ENCODE measurements at places on chromosomes 7 and 10. TPM values are rescaled to one million over a fixed set of nuclear protein-coding genes. Genes with fewer than 3 reads are reported as not detected.

GRCh38 chr7:133623721-133624120 lies 370.8 kb downstream of the EXOC4 start:
- no peaks in the 10 kb centered on the region for H3K4me1 ChIP-seq
- H3K36me3 ChIP-seq, result no peaks in the 10 kb centered on the region
- no peak overlapping the region for H3K27ac ChIP-seq
- no peak overlapping the region for H3K4me3 ChIP-seq

Gene OPN4
- polyA plus RNA-seq, result not detected

- no peaks in the 10 kb centered on the region for H3K36me3 ChIP-seq
- H3K4me1 ChIP-seq, result peaks cover 7% of the 10 kb centered on the region
- no peak overlapping the region for H3K27ac ChIP-seq
Observed at GRCh38 chr7:16918288-16918895, 36.6 kb upstream of the AGR3 start.

Gene ST8SIA6
- polyA plus RNA-seq, result 0.04 TPM

DNA sequence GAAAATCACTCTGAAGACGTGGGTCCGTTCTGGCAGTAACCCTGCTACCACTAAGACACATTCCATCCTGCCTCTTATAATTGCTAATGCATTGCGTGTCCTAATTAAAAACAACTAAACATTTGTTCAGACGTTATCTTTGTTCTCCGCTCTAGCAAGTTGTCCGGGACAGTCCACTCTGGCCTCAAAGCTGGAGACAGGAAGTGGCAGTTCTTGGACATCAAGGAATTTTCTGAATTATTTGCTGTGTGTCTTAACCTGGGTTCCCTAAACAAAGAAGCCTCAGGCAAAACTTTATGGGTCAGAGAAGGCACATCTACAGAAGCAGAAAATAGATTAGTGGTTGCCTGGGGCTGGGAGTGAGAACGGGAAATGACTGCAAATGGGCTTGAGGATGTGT lies 199.1 kb downstream of the CALN1 start:
- H3K27me3 ChIP-seq, result no peaks in the 10 kb centered on the region
- H3K4me1 ChIP-seq, result no peaks in the 10 kb centered on the region
- H3K36me3 ChIP-seq, result no peaks in the 10 kb centered on the region
- no peak for DNase-seq

DNA sequence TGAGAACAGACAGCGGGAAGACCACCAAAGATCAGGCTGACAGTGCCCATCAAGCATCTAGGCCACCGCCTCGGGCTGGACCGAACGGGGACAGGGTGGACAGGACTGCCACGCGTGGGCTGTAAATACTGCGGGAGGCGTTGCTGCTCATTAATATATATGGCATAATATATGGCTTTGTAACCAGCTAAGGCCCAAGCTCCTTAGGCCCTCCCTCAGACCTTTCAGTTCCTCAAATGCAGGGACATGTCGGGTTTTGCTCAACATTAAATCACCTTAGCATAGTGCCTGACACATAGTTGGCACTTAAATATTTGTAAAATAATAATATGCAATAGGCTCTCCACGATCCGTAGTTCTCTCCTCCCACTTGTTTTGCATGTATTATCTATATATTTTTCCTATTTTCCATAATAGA lies 402 bp upstream of the TMEM168 start:
- H3K4me1 ChIP-seq, result peaks cover 16% of the 10 kb centered on the region
- H3K27ac ChIP-seq, result peak overlapping the region; percentile 93
- H3K27me3 ChIP-seq, result no peaks in the 10 kb centered on the region
- no peaks in the 10 kb centered on the region for H3K36me3 ChIP-seq

Gene CC2D2B
- 0.70 TPM for polyA plus RNA-seq

DNA sequence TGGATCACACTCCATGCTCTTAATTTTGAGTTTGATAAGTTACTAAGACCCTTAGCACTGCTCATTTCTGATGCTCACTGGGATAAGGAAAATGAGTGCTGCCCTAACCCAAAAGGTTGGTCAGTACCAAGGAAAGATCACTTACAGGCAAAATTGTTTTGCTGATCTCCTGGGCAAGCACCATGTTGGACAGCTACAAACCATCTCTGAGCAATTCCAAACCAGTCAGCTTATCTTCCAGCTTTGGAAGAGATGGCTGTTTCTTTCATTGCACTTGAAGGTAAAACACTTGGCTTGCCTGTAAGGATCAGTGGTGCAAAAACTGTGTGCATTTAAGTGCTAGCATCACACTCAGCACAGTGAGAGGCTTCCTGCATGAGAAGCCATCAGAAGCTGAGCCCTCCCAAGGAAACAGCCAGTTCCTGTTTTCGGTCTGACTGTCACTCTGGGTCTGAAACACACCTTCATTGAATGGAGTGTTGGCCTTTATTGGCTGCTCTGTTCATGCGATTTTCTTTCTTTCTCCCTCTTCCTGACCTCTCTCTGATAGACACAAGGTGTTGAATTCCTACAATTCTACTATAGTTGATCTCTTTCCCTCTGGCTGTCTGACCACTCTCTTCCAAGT lies 126.4 kb upstream of the GHITM start:
- no peaks in the 10 kb centered on the region for H3K27me3 ChIP-seq
- no peak overlapping the region for H3K4me3 ChIP-seq
- H3K36me3 ChIP-seq, result no peaks in the 10 kb centered on the region

DNA sequence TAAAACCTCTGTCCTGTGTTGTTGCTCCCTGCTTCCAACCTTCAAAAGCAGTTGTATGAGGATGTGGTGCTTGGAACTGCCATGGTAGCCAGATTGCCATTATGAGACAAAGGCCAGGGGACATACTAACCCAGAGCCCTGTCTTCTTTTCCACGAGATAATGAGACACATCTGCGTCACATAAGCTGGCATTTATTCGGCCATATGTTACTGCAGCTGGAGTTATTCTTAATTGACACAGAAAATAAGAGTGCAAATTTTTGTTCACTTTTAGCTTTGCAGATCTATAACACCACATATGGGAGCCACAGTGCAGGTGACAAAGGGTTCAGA lies 15.5 kb upstream of the PDLIM1 start:
- no peak for DNase-seq
- H3K4me1 ChIP-seq, result peaks cover 16% of the 10 kb centered on the region
- H3K27me3 ChIP-seq, result no peaks in the 10 kb centered on the region
- H3K27ac ChIP-seq, result no peak overlapping the region

Data from B cell (primary cell).